ENCODE measurements at places on chromosomes 3 and 15.

DNA sequence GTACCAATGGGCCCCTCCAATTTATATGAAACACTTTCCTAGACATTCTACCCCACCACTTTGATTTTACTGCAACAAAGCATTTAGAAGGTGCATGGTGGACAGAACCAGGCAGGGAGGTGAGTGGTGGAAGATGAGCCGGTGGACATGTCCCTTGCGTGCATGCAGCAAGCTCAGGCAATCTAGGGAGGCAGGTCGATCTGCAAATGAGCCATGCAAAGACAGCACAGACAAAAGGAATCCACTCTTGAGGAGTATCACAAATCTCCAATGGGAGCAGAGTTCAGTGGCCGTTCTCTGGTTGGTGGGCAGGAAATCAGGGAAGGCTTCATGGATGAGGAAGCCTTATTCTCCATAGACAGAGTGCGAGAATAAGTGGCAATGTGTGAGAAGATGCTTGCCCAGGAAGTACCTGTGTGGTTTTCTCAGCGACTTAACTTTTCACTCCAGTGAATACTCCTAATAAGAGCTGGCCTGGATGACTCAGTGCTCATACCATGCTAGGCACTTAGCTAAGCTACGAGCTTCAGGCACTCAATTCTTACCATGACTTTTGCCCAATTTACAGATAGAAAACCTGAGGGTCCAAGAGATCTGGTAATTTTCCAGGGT lies 152.5 kb downstream of the FOXP1 start:
- no peak for DNase-seq

DNA sequence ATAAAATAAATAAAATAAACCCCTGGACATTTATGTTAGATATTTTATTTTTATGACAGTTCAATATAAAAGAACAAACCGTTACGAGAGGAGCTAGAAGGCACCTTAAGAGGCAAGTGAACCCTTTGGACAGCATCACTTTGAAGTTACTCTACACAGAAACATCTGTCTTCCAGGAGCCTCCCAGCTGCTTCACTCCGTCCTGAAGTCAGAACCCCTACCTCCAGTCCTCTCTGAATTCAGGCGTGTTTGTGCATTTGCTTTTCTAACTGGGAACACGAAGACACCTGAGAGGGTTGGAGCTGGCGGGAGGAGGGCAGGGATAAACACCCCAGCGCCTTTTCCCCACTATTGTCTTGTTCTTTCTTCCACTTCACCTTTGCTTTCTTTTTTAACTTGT lies 46.2 kb downstream of the CMTM7 start:
- DNase-seq = no peak

GRCh38 chr15:84731774-84732173 lies 15.8 kb upstream of the SEC11A start:
- peak; percentile 84 for DNase-seq

DNA sequence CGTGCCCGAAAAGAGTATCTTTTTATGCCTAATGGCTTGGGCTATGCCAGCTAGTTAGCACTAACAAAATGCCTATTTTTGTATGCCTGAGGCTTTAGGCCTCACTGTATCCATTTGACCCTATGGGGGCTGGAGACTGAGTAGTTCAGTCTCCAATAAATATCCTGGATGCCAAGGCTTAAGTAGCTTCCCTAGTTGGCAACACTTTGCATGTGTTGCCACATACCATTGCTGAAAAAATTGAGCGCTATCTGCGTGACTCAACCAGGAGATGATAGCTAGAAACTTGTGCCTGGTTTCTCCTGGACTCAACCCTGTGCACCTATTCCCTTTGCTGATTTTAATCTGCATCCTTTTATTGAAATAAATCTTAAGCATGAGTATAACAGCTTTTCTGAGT lies 58.4 kb upstream of the ATP2C1 start:
- peak; percentile 74 for DNase-seq

DNA sequence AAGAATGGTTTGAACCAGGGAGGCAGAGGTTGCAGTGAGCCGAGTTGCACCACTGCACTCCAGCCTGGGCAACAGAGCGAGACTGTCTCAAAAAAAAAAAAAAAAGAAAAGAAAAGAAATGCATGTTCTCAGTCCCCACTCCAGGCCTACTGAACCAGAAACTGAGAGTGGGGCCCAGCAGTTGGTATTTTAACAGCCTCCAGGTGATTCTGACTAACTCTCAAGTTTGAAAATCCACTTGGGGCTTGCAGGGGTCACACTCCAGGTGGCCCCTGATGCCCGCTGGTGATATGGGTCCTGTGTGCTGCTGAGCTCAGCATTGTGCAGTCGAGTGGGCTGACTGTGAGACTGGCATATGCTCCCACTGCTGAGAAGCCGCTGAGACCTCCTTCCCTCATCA lies 133.7 kb upstream of the C2CD4B start:
- no peak for DNase-seq

DNA sequence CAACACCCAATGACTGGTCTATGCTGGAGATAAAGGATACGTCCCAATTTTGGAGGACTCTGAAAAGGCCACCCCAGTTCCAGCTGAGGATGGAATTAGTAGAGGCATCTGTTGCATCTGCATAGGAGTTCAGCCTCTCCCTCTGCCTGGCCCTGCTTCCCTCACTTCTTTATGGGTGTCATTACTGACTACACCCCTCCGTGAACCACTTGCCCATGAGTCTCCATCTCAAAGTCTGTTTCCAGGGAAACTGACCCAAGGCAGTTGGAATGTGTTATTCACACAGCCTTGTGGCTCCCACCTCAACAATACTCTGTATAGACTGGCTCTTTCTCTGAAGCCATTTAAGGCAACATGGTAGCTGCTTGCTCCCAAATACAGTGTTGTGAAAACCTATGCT lies 21.4 kb upstream of the PCOLCE2 start:
- DNase-seq = no peak

- DNase-seq = no peak
Measured at GRCh38 chr3:97937205-97937604, 35.0 kb downstream of the RIOX2 start.

DNA sequence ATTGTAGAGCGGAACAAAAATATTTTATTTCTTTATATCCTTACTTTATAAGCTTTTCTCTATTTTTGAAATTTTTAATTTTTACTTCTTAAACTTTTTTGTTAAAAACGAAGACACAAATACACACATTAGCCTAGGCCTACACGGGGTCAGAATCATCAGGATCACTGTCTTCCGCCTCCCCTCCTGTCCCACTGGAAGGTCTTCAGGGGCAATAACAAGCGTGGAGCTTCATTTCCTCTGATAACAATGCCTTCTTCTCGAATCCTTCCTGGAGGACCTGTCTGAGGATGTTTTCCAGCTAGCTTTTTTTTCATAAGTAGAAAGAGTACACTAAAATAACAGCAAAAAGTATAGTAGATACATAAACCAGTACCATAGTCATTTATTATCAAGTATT lies 77.7 kb upstream of the DGKG start:
- no peak for DNase-seq

- DNase-seq = peak; percentile 83
Measured at GRCh38 chr3:105367406-105368213, 901 bp downstream of the ALCAM start.

- peak; percentile 8 for DNase-seq
Measured at GRCh38 chr3:170117134-170117533, 64.4 kb downstream of the PHC3 start.

DNA sequence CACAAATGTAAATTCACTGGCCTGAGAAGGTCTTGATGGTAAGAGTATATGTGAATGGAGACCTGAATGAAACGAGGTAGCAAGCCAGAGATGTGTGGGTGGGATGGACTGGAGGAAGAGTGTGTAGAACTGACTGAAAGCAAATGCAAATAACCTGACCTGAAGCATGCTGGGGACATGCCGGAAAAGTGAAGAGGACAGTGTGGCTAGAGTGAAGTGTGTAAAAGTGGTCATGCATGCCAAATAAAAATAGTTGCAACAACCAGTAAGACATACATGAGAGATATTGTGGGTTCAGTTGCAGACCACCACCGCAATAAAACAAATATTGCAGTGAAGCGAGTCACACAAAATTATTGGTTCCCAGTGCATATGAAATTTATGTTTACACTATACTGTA lies 82.3 kb downstream of the LPP start:
- no peak for DNase-seq

- no peak for DNase-seq
Measured at GRCh38 chr3:120879411-120879810, 28.6 kb upstream of the STXBP5L start.

GRCh38 chr3:143974271-143975238 lies 2.9 kb downstream of the DIPK2A start:
- no peak for DNase-seq

Data from cardiac fibroblast (primary cell).